ENCODE measurements at places on chromosomes 12 and 14.

DNA sequence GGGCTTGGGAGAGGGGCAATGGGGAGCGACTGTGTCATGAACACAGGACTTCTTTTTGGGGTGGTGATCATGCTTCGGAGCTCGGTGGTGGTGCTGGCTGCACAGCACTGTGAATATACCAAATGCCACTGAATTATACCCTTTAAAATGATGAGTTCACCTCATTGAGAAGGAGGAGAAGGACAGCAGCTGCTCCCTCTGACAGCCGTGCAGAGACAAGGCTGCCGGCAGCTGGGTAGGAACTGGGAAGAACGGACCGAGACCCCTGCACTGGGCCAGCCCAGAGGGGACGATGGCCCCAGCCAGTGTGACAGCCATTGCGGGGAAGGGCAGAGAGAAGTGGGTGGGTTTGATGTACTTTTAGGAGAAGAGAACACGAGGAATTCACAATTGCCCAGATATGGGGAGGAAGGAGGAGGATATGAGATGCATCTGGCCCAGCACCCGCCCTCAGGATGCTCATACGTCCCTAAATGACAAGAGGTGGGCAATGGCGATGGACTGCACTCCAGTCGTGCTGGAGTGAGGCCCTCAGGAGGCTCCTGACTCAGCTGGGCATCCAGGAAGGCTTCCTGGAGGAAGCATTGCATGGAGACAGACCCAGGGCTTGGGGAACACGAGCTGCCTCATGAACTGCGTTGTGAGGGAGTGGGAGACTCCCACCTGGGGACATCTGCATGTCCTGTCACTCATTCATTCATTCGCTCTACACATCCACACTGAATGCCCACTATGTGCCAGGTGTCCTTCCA, 64.3 kb upstream of the C14orf180 start:
- no peak for DNase-seq

- no peak for DNase-seq
Observed at GRCh38 chr12:40730281-40730680, 38.0 kb downstream of the CNTN1 start.

DNA sequence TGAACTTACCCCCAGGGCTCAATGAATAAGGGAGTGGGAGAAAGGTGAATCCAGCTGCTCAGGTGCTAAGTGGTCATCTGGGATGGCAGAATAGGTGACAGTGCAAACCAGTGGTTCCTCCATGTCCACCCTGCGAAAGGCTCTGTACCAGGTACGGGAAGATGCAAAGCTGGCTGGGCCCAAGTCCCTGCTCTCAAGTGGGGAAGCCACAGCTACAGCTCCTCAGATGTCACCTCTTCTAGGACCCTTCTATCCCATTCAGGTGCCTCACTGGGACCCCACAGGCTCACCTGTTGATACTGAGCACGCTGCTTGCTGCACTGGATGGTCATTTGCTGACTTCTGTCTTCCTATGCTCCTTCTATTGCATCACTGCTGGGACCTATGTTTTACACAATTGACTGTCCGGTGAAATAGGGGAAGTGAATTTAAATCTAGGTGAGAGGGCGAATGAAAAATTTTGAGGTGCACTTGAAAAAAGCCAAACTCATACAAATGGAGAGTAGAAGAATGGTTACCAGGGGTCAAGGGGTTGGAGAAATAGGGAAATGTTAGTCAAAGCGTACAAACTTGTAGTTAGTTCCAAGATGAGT, 20.3 kb upstream of the PPP4R4 start:
- no peak for DNase-seq

- DNase-seq, result no peak
Observed at GRCh38 chr12:100671396-100672074, 98.1 kb downstream of the GAS2L3 start.

GRCh38 chr14:21023174-21023573, 1.7 kb downstream of the NDRG2 start:
- no peak for DNase-seq

DNA sequence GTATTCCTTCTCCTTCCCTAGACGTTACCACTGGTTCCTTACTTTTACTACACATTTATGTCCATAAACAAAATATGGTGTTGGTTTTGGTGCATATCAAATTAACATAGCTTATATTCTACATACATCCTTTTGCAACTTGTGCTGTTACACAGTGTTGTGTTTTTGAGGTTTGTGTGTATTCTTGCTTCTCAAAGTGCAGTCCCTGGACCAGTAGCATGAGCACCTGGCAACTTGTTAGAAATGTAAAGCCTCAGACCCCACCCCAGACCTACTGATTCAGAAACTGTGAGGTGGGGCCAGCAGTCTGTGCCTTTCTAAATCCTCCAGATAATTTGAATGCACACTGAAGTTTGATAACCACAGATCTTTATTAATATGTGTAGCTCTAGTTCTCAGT, 65.9 kb downstream of the RNFT2 start:
- no peak for DNase-seq
